ENCODE measurements at places on chromosomes 12 and 14.
A peak's percentile ranks its signal among the peaks of the same experiment; 100 is the strongest.

DNA sequence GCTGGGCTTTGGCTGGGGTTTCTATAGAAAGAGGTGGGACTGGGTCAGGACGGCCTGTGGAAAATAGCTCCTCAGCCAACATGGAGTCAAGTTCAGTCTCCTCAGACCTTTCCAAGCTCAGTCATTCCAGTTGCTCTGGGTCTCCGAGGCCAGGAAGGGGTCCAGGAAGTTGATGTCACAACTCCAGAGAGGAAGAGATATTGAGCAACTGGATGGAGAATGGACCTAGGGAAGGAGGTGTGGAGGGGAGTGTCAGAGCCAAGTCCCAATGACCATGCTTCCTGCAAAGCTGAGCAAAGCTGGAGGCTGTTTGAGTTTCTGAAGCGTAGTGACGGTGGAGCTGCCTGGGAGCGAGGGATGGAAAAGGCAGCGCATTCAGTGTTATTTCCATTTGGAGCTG is 86.1 kb downstream of the SLC24A4 start:
- DNase-seq: no peak

- peak; percentile 80 for DNase-seq
Observed at GRCh38 chr14:105537580-105538474, 11.4 kb downstream of the TMEM121 start.

GRCh38 chr12:50785406-50786001 is 21.6 kb downstream of the ATF1 start:
- no peak for DNase-seq

DNA sequence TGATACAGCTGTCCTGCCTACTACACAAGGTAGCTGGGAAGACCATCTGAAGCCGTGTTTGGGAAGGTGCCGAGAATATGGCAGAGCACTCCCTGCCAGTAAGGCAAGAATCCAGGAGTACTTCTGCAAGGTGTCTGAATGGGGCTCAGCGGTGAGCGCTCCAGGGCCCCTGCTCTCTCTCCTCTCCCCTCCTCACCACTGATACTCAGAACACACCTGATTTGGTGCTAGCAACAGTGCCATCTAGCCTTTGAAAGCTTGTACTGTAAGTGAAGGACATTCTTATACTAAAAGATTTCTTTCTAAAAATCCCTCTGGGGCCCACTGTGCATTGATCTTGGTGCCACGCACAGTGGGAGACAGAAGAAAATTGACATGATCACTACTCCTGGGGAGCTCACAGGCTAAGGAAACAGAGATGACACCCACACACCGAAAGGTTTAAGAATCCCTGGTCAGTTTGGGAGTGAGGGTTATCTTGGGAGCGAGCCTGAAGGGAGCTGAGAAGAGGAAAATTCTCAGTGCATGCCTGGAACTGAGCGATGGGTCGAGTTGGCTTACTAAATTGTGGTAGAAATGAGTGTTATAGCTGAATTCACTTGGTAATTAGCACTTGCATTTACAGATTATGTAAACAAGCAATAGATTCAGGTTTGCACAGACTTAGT is 216.9 kb downstream of the NTF3 start:
- DNase-seq: no peak

GRCh38 chr14:85604714-85605113 is 74.8 kb downstream of the FLRT2 start:
- no peak for DNase-seq

- peak; percentile 94 for DNase-seq
Observed at GRCh38 chr14:21092273-21093011, 6.0 kb downstream of the ZNF219 start.

DNA sequence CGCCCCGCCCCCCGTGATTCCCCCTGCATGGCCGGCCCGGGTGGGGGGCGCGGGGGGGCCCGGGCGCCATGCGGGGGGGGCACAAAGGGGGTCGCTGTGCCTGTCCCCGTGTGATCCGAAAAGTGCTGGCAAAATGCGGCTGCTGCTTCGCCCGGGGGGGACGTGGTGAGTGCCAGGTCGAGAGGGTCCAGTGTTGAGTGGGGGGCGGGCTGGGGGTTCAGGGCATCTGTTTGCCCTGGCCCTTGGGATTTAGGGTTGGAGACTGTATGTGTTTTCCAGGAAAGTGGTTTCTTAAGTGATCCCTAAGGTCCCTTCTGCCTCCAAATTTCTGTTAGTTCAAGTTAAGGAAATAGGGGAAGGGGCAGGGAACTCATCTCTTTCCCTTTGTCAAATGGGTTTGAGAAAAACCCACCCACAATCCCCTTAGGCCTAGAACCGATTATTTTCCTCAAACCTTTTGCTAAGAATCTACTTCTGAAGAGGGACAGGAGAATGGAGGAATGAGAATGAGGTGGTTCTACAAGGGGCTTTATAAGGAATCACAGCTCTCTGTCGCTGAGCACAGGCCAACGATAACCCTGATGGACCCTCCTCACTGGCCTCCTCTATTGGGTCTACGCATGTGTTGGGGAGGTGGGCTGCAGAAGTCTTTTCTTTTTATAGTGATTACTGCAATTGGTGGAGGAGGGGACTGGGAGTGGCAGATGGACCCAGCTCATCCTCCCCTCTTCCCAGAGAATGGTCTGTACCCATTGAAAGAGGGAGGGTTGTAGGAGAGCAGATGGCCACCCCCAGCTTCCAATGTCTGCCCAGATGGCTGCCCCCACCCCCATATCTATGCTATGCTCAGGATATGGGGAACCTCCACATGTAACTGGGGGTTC is 834 bp downstream of the ARHGEF25 start:
- no peak for DNase-seq

DNA sequence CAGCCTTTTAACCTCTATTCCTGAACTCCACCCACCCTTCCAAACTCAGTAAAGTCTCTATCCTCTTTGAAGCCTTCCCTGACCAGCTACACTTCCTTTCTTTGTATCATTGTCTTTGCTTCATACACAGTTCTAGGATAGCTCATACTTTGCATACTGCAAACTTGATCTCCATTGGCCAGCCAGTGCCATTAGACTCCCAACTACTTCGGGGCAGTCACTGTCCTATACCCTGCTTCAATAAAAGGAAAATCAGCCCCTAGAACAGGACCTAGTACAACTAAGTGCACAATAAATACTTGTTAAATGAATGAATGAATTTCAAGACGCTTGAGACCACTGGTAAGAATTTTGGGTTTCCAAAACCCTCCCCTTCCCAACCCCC is 521 bp upstream of the PIP4K2C start:
- DNase-seq: no peak
